ENCODE measurements at places on chromosomes 12 and 14. TPM values are rescaled to one million over a fixed set of nuclear protein-coding genes. Genes with fewer than 3 reads are reported as not detected.

DNA sequence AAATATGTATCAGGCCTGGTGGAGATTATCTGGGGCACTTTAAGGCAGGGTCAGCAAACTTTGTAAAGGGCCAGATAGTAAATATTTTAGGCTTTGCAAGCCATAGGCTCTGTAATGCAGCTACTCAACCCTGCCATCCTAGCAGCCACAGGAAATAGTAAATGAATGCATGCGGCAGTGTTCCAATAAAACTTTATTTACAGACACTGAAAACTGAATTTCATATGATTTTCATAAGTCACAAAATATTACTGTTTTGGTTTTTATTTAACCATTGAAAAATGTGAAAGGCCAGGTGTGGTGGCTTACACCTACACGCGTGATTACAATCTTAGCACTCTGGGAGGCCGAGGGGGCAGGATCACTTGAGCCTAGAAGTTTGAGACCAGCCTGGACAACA is 3.2 kb upstream of the CAMKK2 start:
- DNase-seq = no peak

- no peak for DNase-seq
Measured at GRCh38 chr14:77889971-77890442, 90.1 kb downstream of the ADCK1 start.

GRCh38 chr12:130136509-130137039 is 25.7 kb upstream of the FZD10 start:
- DNase-seq = no peak

DNA sequence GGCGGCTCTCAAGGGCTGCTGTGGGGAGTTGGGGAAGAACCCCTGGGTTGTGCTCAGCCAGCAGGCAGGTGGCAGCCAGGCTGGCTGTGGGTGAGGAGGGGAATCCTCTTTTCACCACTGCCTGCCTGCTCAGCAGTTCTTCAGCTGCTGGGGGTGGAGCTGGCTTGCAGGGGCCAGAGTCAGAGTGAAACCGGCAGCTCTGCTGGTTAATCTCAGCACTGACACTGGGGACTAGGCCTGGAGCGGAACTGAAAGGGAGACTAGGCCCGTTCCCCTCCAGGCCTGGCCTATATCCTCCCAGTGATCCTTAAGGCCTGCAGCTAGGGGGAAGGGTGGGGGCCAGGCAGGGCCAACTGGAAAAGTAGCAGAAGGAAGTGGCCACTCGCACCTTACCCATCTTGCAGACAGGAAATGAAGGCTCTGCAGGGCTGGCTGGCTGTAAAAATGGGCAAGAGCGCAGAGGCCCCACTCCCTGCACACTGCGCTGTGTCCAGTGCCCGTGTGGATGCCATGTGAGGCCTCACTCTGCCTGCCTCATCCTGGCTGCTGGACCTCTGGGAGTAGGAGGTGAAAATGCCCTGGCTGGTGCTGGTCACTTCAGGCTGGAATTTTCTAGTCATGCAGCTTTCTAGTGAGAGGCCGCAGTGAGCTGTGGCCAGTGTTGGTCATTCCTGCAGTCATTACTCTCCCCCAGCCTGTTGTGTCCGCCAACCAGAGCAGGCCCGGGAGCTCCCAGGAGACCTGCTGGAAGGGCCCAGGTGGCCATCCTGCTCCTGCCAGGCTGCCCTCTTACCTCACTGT is 39.4 kb downstream of the SH2B3 start:
- DNase-seq = peak; percentile 74

- DNase-seq = peak; percentile 29
Measured at GRCh38 chr12:115946867-115947695, 330.4 kb downstream of the MED13L start.

DNA sequence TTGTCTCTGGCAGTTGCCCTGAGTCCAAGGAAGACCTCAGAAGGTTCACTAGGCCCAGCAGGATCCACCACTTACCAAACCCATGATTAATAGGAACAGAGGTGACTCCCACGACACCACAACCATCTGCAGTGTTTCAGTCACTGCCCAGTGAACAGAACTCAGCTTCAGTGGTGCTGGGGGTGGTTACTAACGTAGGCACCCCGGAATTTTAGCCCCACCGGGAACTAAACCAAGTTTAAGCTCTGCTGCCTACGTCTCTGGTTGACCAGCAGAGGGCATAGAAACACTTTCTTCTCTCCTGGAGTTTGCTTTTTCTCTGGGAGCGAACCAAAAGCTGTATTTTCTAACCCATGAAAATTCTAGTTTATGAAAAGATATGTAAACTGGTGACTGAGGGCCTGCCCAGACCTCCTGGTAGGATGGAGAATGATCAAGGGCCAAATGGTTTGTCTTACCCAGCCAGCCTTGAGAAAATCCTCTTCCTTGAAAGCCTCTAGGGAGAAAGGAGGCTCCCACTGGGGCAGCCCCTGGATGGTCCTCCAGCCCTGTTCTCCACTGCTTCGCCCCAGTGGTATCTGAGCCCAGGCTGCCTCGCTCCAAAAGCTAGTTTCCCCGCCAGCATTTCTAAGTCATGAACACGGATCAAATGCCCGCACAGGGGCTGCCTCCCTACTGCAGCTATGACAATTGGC is 379.8 kb downstream of the DPF3 start:
- peak; percentile 60 for DNase-seq

P2RX7 gene
- 3.1 TPM for total RNA-seq

KDM5A gene
- 51.6 TPM for total RNA-seq

DNA sequence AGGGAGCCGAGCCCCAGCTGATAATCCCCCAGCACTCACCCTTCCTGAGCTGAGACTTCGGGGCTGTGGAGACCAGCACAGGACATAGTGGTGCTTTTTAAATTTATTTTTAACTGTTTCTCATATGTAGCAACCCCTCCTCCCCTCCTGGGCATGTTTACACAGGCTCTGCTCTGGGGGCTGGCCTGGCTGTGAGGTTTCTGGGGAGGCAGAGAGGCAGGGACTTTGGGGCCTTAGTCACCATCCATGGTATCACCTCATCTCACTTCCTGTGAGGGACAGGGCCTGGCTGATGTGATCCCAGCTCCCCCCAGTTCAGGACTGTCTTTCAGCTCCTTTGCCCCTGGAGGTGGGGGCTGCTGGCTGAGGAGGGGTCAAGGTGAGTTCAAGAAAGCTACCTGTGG is 20.4 kb downstream of the VASH1 start:
- DNase-seq = no peak

GRCh38 chr12:131364903-131365820 is 345.7 kb upstream of the SFSWAP start:
- DNase-seq = no peak

CISTR gene
- not detected for total RNA-seq

DNA sequence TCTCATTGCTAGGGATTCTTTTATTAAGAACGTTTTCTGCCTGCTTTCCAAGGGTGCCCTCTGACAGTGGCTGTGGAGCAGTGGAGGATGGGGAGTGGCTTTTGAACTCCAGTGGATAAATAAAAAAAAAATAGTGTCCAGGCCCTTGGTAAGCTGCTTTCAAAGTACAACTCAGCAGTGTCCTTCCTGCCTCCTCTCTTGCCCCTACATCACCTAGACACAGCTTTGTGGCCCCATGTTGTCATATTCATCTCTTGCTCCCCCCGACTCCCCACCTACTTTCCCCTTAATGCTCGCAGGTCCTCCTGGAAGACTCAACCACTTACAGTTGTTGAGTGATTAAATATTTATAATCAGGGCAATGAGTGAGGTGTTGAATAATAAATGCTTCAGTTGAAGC is 880.9 kb downstream of the BCL11B start:
- DNase-seq = no peak

DNA sequence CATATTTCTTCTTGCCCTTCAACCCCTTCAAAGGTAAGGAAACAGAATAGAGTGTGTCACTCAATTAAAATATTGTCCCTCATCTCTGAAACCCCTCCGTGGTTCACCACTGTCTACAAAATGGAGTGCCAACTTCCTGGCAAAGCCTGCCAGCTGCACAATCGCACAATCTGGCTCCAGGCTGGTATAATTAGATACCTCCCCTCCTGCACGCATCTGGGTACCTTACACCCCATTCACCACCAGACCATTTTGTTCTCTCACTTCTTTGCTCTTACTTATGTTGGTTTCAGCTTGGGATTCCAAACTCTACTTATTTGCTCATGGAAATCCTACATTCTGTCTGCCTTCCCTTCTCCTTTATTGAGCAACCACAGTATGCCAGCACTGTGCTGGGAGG is 314.9 kb downstream of the NUAK1 start:
- DNase-seq = no peak

- DNase-seq = peak; percentile 6
Measured at GRCh38 chr12:126784328-126784921, 1482.5 kb upstream of the TMEM132C start.

GRCh38 chr12:12294215-12295005 is 27.6 kb upstream of the LRP6 start:
- peak; percentile 34 for DNase-seq

DLK1 gene
- total RNA-seq = not detected

DNA sequence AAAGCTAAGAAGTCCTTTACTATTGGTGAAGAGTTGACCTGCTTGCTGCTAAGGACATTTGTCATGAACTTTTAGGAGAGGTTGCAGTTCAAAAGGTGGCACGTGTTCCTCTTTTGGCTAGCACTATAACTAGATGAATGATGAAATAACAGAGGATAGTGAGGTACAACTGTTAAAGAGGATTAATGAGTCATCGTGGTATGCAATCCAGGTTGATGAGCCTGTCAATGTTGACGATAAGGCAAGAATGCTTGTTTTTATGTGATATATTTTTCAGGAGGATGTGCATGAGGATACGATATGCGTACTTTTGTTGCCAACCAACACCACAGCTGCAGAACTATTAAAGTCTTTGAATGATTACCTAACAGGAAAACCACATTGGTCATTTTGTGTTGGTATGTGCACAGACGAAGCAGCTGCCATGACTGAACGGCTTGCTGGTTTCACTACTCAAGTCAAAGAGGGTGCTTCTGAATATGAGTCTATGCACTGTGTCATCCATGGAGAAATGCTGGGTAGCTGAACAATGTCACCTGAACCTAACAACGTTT is 10.6 kb downstream of the CEP128 start:
- peak; percentile 87 for DNase-seq

GPRC5A gene
- 0.99 TPM for total RNA-seq

GRCh38 chr12:109144224-109144623 is 27.8 kb downstream of the ACACB start:
- DNase-seq = no peak

DNA sequence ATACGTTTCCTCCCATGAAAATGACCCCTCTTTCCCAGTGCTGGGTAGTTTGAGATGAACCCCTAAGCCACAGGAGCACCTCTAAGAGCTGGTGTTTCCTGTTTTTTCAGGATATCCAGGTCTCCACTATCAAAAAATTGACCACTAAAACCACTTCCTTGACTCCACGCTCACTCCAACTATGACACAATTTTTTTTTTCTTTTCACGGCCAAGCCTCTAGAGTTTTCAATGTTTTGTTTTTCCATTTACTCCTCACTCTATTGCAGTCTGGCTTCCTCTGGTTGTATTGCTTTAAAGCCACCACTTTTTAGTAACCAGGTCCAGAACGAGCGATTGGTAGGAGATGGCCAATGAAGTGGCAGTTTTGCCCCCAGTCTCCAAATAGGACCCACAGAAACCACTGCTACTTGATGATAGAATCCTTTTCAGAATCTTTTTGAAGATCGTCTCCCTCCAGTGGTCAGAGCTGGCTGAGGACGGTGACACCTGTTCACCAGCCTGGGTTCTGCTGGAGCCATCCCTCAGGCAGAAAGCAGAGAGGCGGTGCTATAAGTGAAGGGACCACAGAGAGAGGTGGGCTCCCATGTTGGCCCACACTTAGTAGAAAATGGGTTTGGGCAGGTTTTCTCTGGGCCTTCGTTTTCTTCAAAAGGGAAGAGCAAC is 454.4 kb downstream of the VRK1 start:
- no peak for DNase-seq

DNA sequence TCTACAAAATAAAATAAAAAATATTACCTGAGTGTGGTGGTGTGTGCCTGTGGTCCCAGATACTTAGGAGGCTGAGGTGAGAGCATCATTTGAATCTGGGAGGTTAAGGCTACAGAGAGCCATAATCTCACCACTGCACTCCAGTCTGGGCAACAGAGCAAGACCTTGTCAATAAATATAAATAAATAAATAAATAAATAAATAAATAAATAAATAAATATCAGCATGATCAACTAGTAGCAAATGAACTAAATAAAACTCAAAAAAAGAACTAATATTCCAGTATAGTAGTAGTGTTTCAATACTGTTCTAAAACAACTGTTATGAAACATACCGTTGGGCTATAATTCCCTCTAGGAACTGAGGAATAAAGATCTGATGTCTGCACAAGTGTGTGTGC is 74.4 kb downstream of the C12orf42 start:
- DNase-seq = no peak

DNA sequence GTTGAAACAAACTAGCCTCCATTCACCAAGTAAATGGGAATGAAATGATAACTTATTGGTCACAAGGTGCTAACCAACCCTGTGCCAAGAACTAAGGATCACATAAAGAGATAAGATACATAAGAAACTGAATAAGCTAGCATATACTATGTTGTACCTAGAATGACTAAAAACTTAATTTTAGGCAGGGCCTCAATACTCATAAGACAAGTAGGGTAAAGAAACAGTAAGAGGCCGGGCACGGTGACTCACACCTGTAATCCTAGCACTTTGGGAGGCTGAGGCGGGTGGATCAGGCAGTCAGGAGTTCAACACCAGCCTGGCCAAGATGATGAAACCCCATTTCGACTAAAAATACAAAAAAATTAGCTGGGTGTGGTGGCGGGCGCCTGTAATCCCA is 17.7 kb downstream of the GDF11 start:
- no peak for DNase-seq

GRCh38 chr14:24366721-24367513 is 1.1 kb upstream of the NFATC4 start:
- DNase-seq = peak; percentile 64

GRCh38 chr12:116592731-116593130 is 33.5 kb downstream of the MAP1LC3B2 start:
- no peak for DNase-seq

GRCh38 chr14:62064751-62065323 is 302.6 kb downstream of the SNAPC1 start:
- DNase-seq = no peak

DNA sequence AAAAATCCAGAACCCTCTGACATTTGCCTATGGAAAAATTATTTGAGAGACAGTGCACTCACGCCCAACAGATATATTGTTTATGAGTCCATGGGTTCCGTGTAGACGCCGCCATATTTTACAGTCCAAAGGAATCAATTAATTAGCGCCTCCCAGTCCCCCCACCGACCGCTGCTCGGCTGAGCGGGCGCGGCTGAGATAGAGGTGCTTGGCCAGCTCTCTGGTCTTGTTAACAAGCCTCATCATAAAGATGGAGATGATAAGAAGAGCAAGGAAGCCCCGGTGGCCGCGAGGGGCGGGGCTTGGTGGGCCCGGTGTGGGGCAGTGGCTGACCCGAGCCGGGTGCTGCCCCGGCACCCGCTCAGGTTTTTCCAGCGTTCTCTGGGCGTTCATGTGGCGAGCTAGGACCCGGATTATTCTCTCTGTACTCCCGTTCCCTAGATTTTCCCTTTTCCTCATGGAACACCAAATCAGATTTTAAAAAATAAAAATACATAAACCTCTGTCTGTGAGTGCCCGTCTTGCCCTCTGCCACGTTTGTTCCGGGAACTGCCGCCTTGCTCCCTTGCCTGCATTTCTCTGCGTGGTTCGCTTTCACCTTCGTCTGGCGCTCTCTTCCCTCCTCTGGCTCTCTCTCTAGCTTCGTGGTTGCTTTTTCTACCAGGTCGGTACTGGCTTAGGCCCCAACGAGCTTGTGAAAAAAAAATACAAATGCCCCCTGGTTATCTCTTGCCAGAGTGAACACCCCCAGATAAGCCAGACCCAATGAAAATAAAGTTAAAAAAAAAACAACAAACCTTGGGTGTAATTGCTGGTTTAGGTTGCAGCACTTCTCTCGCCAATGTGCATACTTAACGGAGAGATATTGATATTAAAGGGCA is 9.0 kb downstream of the HOXC12 start:
- no peak for DNase-seq

- no peak for DNase-seq
Measured at GRCh38 chr14:92677955-92678354, 70.5 kb downstream of the LGMN start.

All from lung microvascular endothelial cell (primary cell).